ENCODE measurements at places on chromosomes 2 and 18. TPM values are rescaled to one million over a fixed set of nuclear protein-coding genes. Genes with fewer than 3 reads are reported as not detected.

Gene SYT4
- total RNA-seq, result not detected

Gene NR4A2
- total RNA-seq, result 3.1 TPM

Gene LBX2
- total RNA-seq, result 2.1 TPM

Gene ASXL3
- not detected for total RNA-seq

Gene PDE1A
- 206 TPM for total RNA-seq

Gene SP140
- total RNA-seq, result not detected

Gene KLHL41
- 0.36 TPM for total RNA-seq

Gene PDE11A
- total RNA-seq, result not detected

Gene EVX2
- not detected for total RNA-seq

Gene EIF2B4
- total RNA-seq, result 31.3 TPM

Gene ANKRD62
- total RNA-seq, result not detected

Gene LGALSL
- total RNA-seq, result 15.0 TPM

Gene INHA
- total RNA-seq, result not detected

Gene DLX1
- not detected for total RNA-seq

Gene HOXD3
- total RNA-seq, result not detected

Gene ASB3
- total RNA-seq, result 10.4 TPM

Gene SCTR
- not detected for total RNA-seq

Gene FMNL2
- 14.8 TPM for total RNA-seq

Gene RNU2-63P
- not detected for total RNA-seq

Gene ADRA2B
- total RNA-seq, result 0.16 TPM

Gene NOSTRIN
- total RNA-seq, result 0.18 TPM

Gene DOCK10
- 2.4 TPM for total RNA-seq

Gene SERPINB12
- not detected for total RNA-seq

Gene RABL2A
- 3.9 TPM for total RNA-seq

Gene CNDP1
- total RNA-seq, result not detected

Gene TRIP12
- 143 TPM for total RNA-seq

Gene SNRNP27
- total RNA-seq, result 50.9 TPM

Gene CHST9
- not detected for total RNA-seq

All from cardiac atrium fibroblast (primary cell).